ENCODE measurements at places on chromosomes 6 and 20.
A peak's percentile ranks its signal among the peaks of the same experiment; 100 is the strongest.

DNA sequence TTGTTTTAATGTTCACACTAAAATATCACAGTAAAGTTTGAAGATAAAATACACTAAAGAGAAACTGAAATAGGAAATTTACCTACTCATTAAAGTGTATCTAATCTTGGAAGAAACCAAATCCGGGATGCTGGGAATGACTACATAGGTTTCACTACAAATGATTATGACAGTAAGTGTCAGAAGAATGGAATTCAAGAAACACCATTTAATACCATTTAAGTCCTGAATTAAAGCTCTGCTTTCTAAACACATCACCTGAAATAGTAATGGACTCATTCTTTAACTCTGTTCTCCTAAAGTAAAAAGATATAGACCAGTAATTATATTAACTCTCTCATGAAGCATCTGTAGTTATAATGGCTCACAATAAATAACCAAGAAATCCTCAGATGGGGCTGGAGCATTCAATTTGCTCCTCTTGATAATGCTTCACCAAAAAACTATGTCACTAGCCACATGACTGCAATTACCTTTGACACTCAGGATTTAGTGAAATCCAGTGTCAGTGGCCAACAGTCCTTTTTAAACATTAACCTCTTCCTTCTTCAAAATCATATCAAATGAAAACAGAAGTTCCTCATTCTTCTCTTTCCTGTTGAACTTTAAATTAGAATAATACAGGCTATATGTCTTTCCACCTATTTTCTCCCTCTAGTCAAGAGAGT, 41.4 kb downstream of the MAP7 start:
- no peak for DNase-seq

DNA sequence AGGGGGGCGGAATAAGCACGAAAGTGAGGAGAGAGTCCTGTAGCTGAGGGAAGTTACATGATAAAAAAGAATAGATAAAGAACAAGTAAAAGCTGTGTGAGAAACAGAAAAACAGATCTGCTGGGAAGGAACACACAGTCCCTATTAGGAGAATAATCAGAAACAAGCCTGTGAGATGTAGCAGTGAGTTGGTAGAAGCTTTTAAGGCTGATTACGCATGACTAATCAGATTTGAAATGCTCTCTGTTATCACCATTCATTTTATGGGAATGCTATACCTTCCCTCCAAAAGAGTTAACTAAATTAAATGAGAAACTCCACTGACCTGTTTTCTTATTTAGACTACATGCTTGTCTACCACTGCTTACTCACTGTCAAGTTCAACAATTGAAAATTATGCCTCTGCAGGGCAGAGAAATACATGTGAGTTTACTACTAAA, 15.8 kb downstream of the REPS1 start:
- no peak for DNase-seq

DNA sequence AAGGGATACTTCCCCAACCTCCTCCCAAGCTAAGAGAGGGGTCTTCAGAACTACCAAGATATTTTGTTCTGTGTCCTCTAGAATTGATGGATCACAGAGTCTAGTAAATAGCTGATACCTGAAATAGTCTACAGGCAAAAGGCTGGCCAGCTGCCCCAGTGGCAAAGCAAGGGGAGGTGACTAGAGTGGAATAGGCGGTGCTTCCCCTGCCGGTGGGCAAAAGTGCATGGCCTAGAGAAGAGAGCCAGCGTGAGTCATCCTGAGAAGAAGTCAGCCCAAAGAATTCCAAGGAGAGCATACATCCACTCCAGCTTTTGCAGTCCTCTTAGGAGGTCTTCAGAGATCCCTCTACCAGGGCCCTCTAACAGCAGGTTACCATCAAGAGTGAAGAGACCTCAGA, 14.7 kb downstream of the DPPA5 start:
- DNase-seq = no peak

GRCh38 chr20:24724982-24725533, 224.0 kb upstream of the CST7 start:
- no peak for DNase-seq

- DNase-seq = peak; percentile 32
Measured at GRCh38 chr6:5782783-5783547, 223.8 kb downstream of the NRN1 start.

GRCh38 chr6:45717715-45718114, 297.9 kb downstream of the CLIC5 start:
- no peak for DNase-seq

- DNase-seq = no peak
Measured at GRCh38 chr20:3174442-3175261, 1.3 kb upstream of the LZTS3 start.

- peak; percentile 75 for DNase-seq
Measured at GRCh38 chr6:107957308-107957908, 600 bp downstream of the SEC63 start.

DNA sequence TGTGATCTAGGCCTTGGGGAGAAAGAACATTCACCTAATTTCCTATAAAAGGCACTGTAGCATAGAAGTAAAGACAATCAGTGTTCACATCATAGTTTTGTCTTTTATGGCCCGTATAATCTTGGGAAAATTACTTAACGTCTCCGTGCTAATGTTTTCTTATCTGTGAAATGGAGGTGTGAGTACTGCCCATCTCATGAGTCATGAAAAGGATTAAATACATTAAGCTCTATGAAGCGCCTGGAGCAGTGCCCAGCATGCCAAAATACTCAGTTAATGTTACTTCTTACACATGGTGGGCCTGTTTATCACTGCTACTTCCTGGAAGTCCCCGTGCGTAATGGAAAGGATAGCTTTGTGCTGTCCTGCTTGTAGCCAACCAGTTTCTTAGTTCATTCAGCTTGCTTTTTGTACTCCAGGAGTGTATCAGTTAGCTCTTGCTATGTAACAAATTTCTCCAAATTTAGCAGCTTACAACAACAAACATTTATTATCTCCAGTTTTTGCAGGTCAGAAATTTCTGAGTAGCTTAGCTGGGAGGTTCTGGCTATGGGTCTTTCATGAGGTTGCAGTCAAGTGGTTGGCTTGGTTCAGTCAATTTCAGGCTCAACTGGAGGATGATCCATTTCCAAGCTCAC, 103.6 kb upstream of the BMP2 start:
- no peak for DNase-seq

DNA sequence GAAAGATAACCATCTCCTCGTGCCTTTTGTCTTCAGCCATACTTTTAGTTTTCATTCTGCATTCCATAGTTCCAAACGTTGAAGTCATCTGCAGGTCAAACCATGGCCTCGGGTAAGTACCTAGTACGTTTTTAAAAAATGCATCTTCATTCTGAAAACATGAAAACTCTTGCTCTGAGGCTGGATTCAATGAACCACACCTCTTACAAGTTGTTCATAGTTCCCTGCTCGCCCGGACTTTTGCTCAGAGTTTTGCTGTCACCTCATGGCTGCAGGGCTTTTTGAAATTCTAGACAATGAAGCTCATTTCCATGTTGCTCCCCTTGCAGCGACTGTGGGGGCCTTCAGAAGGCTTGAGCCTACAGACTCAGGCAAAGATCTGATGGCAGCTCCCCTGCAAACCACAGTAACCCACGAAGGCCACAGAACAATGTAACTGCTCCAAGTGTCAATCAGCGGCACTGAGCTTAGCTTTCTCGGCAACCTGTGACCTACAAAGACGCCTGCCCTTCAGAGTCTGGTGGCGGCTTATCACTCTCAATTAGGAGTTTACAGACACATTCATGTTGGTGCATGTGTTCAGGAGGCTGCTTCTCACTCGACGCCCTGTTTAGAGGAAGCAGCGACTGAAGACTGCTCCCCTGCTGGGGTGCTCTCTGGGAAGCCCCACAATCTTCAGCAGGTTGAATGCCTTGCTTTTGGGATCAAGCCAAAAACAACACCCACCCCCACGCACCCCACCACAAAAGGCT, 61.2 kb downstream of the FOXC1 start:
- no peak for DNase-seq

GRCh38 chr20:39029364-39029763, 67.2 kb downstream of the DHX35 start:
- DNase-seq = no peak

GRCh38 chr6:100175814-100176310, 181.8 kb upstream of the MCHR2 start:
- peak; percentile 61 for DNase-seq

- DNase-seq = no peak
Measured at GRCh38 chr6:170545405-170545804, 7.7 kb downstream of the PSMB1 start.

GRCh38 chr6:99613409-99613704, 6.7 kb downstream of the PRDM13 start:
- DNase-seq = peak; percentile 62

DNA sequence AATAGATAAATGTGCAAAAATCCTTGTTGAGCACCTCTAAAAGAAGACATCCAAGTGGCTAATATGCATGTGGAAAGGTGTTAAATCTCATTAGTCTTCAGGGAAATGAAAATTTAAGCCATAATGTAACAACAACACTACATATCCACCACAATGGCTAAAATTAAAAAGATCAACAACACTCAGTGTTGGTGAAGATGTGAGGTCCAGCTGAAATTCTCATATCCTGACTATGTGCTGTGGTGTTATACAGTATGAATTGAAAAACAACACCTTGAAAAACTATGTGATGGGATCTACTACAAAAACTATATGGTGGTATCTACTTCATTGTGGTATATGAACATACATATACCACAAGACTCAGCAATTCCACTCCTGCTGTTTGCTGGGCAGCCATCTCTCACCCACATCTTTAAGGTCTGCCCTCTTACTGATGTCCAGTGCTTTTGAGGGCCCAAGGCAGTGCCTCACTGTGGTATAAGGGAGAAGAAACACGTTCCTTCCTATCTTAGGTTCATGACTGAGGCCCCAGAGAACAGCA, 146.4 kb downstream of the CD83 start:
- DNase-seq = no peak

DNA sequence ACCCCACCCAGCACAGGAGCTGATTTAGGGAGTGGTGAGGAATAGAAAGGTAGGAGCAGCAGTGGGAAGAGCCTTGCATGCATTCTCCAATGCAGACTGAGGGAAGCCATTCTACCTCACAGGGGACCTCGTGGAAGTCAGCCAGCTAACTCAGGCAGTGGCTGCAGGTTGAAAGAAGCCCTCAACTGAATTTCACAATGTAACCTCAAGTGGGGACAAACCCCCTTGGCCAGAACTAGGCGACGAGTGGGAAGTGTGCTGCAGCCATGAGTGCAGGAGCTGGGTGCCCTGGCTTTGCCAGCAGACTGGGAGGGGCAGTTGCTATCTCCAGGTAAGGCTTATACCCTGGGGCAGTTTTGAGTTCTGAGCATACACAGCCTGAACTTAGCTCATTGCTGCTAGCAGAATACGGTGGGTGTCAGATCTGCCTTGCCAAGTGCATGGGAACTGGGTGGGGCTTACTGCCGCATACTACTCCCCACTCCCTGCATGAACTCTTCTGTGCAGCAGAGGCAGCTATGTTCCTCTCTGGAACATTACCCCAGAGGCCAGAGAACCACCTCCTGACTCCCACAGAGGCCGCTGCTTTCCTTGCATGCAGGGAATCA, 126.5 kb downstream of the CDK19 start:
- no peak for DNase-seq

DNA sequence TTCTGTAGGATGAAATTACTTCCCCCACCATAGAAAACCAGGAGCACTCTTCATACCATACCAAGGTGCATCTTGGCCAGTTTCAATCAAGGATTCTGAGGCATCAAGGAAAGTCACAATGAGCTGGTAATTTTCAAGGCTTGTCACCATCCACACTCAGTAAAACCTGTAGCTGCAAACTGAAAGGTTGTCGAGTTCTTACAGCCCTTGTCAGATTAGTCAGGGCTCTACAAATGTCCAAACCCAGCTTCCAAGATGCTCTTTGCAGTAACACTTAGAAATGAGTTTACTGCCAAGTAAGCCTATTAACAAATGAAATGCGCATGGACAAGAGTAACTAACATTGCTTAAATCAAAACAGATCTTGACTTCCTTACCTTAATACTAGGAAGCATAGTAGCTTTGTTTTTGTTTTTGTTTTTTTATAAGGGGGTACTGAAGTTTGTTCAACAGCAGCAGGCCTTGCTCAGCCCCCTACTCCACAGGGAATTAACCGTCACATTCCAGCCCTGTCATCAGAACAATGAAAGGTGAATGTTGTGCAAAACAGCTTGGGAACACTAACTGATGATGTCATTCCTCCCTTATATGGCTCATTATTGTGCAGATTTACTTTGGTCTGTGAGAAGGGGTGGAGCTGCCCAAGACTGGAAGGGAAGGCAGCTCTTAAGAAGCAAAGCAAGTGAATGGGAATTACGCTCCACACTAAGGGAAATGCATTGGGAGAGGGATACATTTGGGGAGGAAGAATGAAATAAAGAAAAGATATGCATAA, 49.9 kb upstream of the TMEM30A start:
- peak; percentile 54 for DNase-seq

DNA sequence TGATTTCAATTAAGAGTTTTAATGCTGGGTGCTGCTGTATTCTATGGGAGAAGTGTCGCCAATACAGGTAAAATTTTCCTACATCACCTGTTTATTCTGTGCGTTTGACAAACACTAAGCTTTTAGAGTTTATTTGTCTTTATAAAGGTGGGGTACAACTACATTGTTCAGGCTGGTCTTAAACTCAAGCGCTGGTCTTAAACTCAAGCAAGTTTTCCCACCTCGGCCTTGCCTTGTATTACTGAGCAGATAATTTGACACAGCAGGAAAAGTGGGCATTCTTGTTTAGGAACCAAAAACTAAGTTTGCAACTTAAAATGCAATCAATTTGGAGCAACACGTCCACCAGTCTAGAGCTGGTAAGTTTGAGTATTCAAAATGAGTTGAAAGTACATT, 112.9 kb upstream of the BTN3A2 start:
- no peak for DNase-seq

DNA sequence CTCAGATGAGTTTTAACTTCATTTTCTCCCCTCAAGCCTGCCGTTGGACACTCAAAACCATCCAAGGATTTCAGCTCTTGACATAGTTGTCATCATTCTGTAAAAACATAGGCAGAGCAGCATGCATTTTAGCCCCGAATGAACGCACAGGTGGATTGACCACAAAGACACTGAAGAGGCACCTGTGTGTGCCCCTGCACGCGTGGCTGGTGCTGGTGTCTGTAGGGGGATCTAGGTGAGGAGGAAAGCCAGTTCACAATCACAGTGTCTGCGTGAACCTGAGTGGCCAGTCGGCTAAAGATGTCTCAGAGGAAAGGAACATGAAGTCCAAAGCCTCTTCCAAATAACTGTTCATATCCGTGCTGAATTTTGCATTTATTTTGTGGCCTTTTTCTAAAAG, 309.2 kb downstream of the QKI start:
- no peak for DNase-seq

Measured in GM03348 (cell line).